ENCODE measurements at places on chromosomes 1 and 21. TPM values are rescaled to one million over a fixed set of nuclear protein-coding genes. Genes with fewer than 3 reads are reported as not detected.

RIMKLA gene
- total RNA-seq, result 6.2 TPM

VSIG8 gene
- total RNA-seq, result not detected

OR2L5 gene
- not detected for total RNA-seq

GABRD gene
- total RNA-seq, result 0.83 TPM

SUSD4 gene
- total RNA-seq, result 4.2 TPM

ERG gene
- 0.11 TPM for total RNA-seq

ZMYND12 gene
- total RNA-seq, result 0.42 TPM

GJC2 gene
- 1.6 TPM for total RNA-seq

AADACL4 gene
- total RNA-seq, result not detected

DNALI1 gene
- 18.9 TPM for total RNA-seq

TNFRSF4 gene
- 0.33 TPM for total RNA-seq

AIRE gene
- 0.17 TPM for total RNA-seq

FAM72B gene
- total RNA-seq, result 9.2 TPM

PTGS2 gene
- 0.37 TPM for total RNA-seq

RIPPLY3 gene
- total RNA-seq, result 1.7 TPM

GPR137B gene
- total RNA-seq, result 5.9 TPM

TNFRSF1B gene
- 0.68 TPM for total RNA-seq

CDK18 gene
- total RNA-seq, result 38.5 TPM

FGR gene
- not detected for total RNA-seq

CDC20 gene
- total RNA-seq, result 251 TPM

GUCA2B gene
- total RNA-seq, result not detected

C1orf122 gene
- 61.5 TPM for total RNA-seq

RIIAD1 gene
- 1.4 TPM for total RNA-seq

Data from H9 (cell line).